ENCODE measurements at places on chromosomes 13 and 19.

DNA sequence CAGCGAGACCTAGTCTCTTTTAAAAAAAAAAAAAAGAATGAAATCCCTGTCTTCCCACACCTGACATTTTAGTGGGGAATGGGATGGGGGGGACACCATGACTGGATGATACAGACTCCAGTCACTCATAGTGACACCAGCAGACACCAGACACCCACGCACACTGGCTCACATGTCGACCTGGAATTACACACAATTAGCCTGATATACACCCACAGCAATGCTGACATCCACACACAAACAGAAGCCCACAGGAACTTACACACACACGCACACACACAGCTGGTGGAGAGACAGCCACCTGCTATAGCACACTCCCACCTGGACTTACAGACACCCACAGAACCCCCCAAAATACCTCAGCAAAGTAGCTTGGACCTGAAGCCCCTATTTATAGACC, 8.3 kb upstream of the NANOS3 start:
- no peak for DNase-seq

DNA sequence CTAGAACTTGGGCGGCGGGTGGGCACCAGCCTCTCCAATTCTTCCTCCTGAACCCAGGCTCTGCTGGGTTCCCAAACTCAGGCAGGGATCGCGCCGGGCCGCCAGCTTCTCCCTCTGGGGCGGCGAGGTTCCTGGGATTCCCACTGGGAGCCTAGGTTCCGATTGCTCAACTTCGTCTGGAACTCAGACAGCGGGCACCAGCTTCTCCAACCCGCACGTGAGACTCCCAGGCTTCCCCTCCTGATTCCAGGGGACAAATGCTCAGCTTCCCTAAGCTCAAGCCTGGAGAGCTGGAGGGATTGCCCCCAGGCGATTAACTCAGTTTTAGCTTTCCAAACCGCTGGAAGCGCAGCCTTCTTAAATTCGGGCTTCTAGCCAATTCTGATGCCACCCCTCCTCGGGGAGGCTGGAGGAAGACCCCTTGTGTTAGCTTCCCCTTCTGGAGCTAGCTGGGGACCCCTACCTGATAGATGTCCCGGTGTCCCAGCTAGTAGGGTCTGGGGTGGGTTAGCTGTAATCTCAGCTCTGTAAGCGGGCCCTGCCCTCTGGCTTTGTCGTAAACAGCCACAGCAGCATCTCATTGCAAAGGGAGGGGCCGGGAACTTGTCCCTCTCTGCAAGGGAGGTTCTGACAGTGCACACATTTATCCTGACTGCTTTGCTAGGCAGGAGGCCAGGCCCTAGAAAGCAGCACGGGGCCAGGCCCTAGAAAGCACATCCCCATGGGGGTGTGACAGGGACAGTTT, 671 bp downstream of the MCOLN1 start:
- DNase-seq = peak; percentile 55

DNA sequence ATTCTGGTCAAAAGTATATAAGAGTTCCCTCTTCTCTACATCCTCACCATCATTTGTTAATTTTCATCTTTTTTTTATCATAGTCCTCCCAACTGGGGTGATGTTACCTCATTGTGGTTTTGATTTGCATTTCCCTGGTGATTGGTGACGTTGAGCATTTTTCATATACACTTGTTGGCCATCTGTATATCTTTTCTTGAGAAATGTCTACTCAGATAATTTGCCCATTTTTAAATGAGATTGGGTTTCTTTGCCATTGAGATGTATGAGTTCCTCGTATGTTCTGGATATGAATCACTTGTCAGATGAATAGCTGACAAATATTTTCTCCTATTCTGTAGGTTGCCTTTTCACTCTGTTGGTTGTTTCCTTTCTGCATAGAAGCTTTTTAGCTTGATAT, 2.4 kb downstream of the CD33 start:
- DNase-seq = no peak

DNA sequence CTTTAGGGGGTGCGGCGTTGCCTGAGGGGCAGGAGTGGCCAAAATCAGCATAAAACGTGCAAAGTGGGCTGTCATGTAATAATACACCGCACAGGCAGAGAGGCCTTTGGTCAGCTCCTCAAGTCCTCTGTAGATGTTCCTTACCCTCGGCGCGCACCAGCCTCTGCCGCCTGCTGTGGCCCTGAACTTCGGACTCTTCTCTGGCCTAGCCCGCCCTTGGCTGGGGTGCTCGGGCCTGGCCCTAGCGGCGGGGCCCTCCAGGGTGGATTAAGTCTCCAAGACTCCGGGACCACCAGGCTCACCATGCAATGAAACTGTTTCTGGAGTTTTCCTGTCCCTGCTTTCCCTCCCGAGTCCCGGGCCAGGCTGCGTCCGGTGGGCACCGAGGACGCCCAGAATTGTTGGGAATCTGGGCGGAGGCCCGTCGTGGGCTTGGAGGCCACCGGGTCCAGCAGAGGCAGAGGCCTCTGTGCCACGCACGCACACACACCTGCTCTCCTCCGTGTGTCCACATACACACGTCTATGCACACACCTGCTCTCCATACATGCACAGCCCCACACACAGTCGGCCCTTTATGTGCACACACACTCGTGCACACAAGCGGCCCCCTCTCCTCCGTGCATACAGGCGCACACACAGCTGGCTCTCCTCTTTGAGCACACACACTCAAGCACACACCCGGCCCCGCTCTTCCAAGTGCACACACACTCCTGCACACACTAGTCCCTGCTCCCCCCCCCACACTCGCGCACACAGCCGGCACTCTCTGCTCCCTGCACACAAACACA, 1.5 kb upstream of the TFDP1 start:
- DNase-seq = no peak

GRCh38 chr19:18896421-18896841, 473 bp upstream of the CERS1 start:
- DNase-seq = no peak

Measured in ELF-1 (cell line).